LHCN-M2 (cell line): ENCODE measurements at places on chromosomes 11 and 22. TPM values are rescaled to one million over a fixed set of nuclear protein-coding genes. Genes with fewer than 3 reads are reported as not detected.

NXPE1 gene
- total RNA-seq = not detected in 2 replicates

KRTAP5-11 gene
- total RNA-seq = not detected in 2 replicates

RAG2 gene
- total RNA-seq = not detected in 2 replicates

- DNase-seq = peak; percentile 16
These were observed 9.0 kb upstream of the VPREB1 start for GRCh38 chr22:22235558-22235957.

GRCh38 chr22:37207981-37208380 lies 4.3 kb downstream of the SSTR3 start:
- DNase-seq = no peak

GRCh38 chr22:29762263-29762662 lies 4.5 kb downstream of the ZMAT5 start:
- DNase-seq = no peak
